ENCODE measurements at places on chromosomes 6 and 20. TPM values are rescaled to one million over a fixed set of nuclear protein-coding genes. Genes with fewer than 3 reads are reported as not detected.

Gene MROH8
- total RNA-seq: 0.89 TPM

Gene PTPRT
- total RNA-seq: not detected

Gene EPHA7
- under 0.01 TPM for total RNA-seq

Gene RCAN2
- total RNA-seq: not detected

Gene RIN2
- 48.9 TPM for total RNA-seq

Gene CLPSL2
- total RNA-seq: not detected

Gene C20orf204
- total RNA-seq: 0.88 TPM

Gene RAET1G
- 1.8 TPM for total RNA-seq

Gene COL9A3
- total RNA-seq: not detected

Gene MEI4
- total RNA-seq: not detected

Gene NRN1
- total RNA-seq: 0.30 TPM

Gene LAMA4
- total RNA-seq: 174 TPM

Gene PLEKHG1
- 0.30 TPM for total RNA-seq

Gene SLC44A4
- 0.30 TPM for total RNA-seq

Gene CST9
- total RNA-seq: not detected

Gene BEND6
- total RNA-seq: 14.3 TPM

Gene KHDC1L
- not detected for total RNA-seq

Gene TFAP2C
- not detected for total RNA-seq

Gene TBXT
- not detected for total RNA-seq

Gene RBPJL
- not detected for total RNA-seq

Gene IL17A
- total RNA-seq: not detected

Data from smooth muscle cell of the umbilical artery (primary cell).